ENCODE measurements at places on chromosomes 1 and 21.

GRCh38 chr1:230828421-230828820 lies 39.9 kb downstream of the C1orf198 start:
- DNase-seq: no peak

- no peak for DNase-seq
These were observed 49.0 kb downstream of the LRRC53 start for GRCh38 chr1:74463333-74463988.

DNA sequence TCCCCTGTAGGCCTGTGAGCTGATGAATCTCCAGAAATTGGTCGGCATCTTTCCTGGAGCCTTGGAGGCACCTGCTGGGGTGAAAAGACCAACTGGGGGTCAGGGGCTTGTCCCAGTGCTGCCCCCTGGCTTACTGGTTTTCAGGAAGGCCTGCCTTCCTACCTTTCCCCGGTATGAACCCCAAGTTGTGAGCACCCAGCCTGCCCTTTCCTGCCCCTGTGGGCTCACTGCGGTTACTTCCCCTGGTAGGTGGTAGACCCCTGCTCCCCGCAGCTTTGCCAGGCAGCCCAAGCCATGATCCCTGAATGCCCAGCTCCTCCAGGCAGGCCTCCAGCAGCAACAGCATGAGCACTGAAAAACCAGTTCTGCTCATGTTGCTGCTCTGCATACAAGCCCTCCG lies 10.2 kb downstream of the DMRTB1 start:
- no peak for DNase-seq

DNA sequence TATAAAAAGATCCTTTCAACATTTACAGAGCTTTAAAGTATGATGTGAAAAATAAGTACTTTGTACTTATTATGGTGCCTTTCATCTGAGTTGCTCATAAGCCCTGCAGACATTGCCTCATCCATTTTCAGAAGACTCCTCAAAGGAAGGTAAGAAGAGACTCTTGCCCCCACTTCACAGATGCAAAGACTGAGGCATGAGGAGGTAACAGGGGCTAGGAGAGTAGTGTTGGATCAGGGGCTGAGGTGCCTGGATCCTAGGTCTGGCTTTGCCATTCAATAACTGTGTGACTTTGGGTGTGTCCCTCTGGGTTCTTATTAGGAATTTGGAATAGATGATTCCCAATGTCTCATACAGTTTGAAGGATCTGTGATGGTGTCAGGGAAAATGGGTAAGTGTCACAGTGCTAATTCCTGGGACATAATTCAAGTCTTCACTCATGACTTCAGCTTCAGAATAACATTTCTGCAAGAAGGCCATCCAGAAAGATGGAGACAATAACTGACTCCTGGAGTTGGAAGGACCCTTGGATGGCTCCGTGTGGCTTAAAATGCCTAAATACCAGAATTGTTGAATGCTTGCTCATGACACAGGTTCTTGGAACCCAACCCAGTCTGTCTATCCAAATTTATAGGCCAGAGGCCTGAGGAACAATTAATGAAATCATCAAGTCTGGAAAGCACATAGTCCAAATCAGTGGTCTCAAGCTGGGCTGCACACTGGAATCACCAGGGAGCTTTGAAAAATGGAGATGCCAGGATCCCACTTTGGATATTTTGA lies 93.1 kb upstream of the RUNX1 start:
- no peak for DNase-seq

GRCh38 chr1:119554183-119554582 lies 47.2 kb downstream of the HSD3B1 start:
- peak; percentile 15 for DNase-seq

DNA sequence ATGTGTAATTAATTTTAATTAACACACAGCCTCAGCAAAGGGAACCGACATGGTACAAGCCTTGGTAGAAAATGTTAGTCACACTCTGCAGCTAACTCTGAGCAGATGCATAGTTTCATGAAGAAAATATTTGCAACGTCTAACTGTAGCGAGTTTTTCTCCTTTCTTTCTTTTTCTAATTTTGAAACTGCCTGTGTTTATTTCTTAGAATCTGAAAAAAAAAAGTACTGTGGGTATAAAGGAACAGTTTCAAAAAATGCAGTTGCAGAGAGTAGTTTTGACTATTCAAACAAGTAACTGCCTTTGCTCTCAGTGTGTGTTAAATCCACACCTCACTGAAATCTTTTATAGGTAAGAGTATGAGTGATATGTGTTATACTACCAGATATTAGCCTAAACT lies 149.9 kb upstream of the C1orf105 start:
- DNase-seq: no peak

GRCh38 chr1:105684714-105685113 lies 1371.8 kb upstream of the PRMT6 start:
- DNase-seq: no peak

GRCh38 chr21:39386194-39386593 lies 37.3 kb upstream of the HMGN1 start:
- no peak for DNase-seq

DNA sequence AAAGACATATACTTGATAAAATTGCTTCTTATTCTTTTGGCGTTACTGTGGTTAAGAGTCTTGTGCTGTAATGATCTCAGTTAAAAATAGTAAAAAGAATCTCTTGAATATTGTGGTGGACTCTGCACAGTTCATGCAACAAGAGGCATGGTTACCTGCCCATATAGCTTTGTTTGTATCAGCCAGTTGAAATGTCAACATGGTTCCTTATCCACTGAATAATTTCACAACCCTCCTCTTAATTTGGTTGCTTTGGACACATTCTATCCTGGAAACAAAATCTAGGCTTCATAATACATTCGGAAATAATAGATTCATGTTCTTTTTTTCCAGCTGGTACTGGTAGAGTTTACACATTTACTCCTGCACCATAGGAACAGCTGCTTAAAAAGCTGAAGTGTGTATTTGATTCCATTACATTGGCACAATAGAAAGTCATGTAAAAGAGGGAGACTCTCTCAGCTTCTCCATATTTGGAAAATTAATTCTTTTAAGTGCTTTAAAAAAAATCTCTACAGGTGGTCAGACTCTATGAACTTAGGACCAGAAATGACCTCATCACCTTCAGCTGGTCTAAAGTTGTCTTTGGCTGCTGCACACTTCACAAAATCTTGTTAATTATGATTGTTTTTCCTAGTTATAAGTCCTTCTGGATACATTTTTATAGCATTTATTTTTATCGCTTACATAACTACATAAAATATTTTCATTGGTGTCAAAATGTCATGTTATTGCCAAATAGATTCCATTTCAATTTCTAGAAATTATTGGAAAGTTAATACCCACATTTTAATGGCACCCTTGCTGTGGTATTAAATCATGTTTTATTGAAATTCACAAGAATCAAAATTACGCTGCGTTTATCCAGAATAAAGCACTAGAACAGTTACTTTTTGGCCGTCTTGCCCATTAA lies 100.2 kb downstream of the LTN1 start:
- no peak for DNase-seq

DNA sequence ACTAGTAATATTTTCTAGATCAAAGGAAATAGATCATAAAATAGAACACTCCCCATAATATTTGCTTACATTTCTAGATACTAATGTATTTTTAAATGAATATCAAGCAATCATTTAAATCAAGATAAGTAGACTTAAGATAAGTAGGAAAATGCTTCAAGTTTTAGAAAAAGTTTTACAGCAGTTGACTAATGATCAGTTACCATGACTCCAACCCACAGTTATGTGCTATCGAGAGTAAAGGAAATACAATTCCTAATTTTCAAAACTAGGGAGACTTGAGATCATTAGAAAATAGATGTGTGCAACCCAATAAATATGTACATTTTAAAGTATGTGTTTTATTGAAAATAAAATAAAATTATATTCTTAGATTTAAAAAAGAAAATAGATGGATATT lies 95.0 kb downstream of the DENND1B start:
- DNase-seq: no peak

GRCh38 chr1:43639976-43640794 lies 9.8 kb upstream of the KDM4A start:
- no peak for DNase-seq

GRCh38 chr1:201827321-201828216 lies 1.4 kb upstream of the IPO9 start:
- DNase-seq: no peak

All from urinary bladder (tissue), 4 donors.